Bronchus fibroblast of lung (primary cell): ENCODE measurements at places on chromosomes 11 and 22. TPM values are rescaled to one million over a fixed set of nuclear protein-coding genes. Genes with fewer than 3 reads are reported as not detected.

COA4 gene
- total RNA-seq, result 135 and 141 TPM in 2 replicates

CRYBB1 gene
- total RNA-seq, result not detected in 2 replicates

RIN1 gene
- total RNA-seq, result 54.7 and 67.8 TPM in 2 replicates

HTR3A gene
- total RNA-seq, result not detected in 2 replicates

POLD3 gene
- 11.3 and 20.0 TPM in 2 replicates for total RNA-seq

RIC3 gene
- total RNA-seq, result not detected in 2 replicates

OR6A2 gene
- total RNA-seq, result not detected in 2 replicates

C22orf15 gene
- total RNA-seq, result 1.2 and 1.3 TPM in 2 replicates

SMC1B gene
- not detected in 2 replicates for total RNA-seq

MS4A3 gene
- not detected in 2 replicates for total RNA-seq

CCDC34 gene
- 6.5 and 13.3 TPM in 2 replicates for total RNA-seq

KRTAP5-11 gene
- not detected in 2 replicates for total RNA-seq

TEX54 gene
- not detected in 2 replicates for total RNA-seq

PHLDA2 gene
- 67.4 and 71.9 TPM in 2 replicates for total RNA-seq

SCN4B gene
- total RNA-seq, result 0.30 and 0.34 TPM in 2 replicates

OR52N4 gene
- total RNA-seq, result not detected in 2 replicates

PLXNB2 gene
- 100 and 107 TPM in 2 replicates for total RNA-seq

MICAL2 gene
- 115 and 116 TPM in 2 replicates for total RNA-seq

MGAT3 gene
- total RNA-seq, result under 0.01 and 0.17 TPM in 2 replicates

PKNOX2 gene
- total RNA-seq, result 0.84 and 1.2 TPM in 2 replicates

TRPC6 gene
- total RNA-seq, result 1.2 and 1.5 TPM in 2 replicates

CNTN5 gene
- not detected in 2 replicates for total RNA-seq

SPECC1L gene
- total RNA-seq, result 21.6 and 23.7 TPM in 2 replicates

SEPTIN3 gene
- under 0.01 and 0.15 TPM in 2 replicates for total RNA-seq

RHBDD3 gene
- total RNA-seq, result 19.8 and 25.7 TPM in 2 replicates

AMPD3 gene
- 3.4 and 6.2 TPM in 2 replicates for total RNA-seq

SLC22A25 gene
- not detected in 2 replicates for total RNA-seq

MRGPRX3 gene
- not detected in 2 replicates for total RNA-seq

SPDYC gene
- not detected in 2 replicates for total RNA-seq

VWCE gene
- total RNA-seq, result 1.0 and 1.3 TPM in 2 replicates

LINC01488 gene
- not detected in 2 replicates for total RNA-seq

ACCSL gene
- total RNA-seq, result 0.45 TPM in 1 of 2 replicates, not detected in the other

KRTAP5-9 gene
- total RNA-seq, result not detected in 2 replicates
